Activated naive CD8-positive, alpha-beta T cell treated with anti-CD3 and anti-CD28 coated beads for 36 hours (primary cell): ENCODE measurements at places on chromosomes 6 and 20. TPM values are rescaled to one million over a fixed set of nuclear protein-coding genes. Genes with fewer than 3 reads are reported as not detected.
A peak's percentile ranks its signal among the peaks of the same experiment; 100 is the strongest.

The PAK5 gene
- total RNA-seq, result not detected

The SEMG1 gene
- total RNA-seq, result not detected

DNA sequence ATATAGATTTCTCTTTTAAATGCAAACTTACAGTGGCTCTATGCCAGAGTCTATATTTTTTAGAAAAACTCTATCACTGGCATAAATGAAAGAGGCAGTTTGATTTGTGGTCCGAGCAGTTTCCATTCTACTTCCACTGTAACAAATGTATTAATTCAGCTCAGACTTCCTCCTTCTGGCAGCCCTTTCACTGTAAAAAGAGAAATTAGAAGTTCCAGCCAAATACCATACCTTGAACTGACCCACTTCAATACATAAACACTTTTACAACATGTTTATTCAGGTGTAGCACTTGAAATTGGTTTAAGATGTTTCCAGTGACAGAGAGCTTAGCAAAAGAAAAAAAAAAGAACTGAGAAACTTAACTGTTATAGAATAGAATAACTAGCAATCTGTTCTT lies 99.3 kb downstream of the BMP5 start:
- DNase-seq, result no peak

The SPATA25 gene
- total RNA-seq, result 0.90 TPM

The KCNQ5 gene
- total RNA-seq, result 15.8 TPM

DNA sequence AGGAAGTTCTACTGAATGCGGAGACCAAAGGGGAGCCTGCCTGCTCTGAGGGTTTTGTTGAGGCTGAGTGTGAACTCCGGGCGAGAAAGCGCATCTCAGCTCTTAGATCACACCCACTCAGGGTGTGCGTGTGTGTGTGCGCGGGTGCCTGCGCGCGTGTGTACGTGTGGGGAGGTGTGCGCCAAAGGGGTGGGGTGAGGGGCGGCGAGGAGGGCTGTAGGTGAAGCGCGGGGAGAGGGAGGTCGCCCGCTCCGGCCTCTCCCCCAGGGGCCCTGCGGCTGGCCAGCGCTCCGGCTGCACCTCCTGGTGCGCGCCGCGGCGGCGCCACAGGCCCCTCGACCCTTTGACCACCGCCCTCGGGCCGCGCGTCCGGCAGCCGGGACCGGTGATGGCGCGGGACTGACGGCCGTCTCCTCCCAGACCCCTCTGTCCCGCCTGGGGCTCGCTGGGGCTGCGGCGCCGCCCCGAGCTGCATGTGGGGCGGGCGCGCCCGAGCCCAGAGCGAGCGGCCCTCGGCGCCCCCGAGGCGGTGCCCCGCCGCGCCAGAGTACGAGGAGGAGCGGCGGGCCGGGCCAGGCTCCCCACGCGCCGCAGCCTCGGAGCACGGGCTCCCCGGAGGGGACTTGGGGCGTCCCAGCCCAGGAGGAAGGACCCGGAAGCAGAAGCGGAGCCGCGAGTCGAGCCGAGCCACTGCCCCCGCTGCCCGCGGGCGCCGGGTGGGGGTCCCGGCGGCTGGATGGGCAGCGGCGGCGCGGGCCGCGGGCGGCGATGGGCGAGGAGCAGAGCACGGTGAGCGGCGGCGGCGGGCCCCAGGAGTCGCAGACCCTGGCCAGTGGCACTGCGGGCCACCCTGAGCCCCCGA lies at the start of gene RNF217:
Gene RNF217, plus strand, starts transcription at position 661 of the 862 bp plus-strand sequence. Its CDS starts 108 bp downstream, at position 769.
- DNase-seq, result peak; percentile 15

- DNase-seq, result no peak
Measured at GRCh38 chr6:43895656-43896328, 125.8 kb downstream of the VEGFA start.

The FGD2 gene
- total RNA-seq, result 1.7 TPM

GRCh38 chr6:167579806-167580618 lies 246.7 kb upstream of the AFDN start:
- DNase-seq, result no peak

- DNase-seq, result peak; percentile 93
Measured at GRCh38 chr20:33993576-33994221, at the start of gene RALY. Gene RALY (plus strand): TSS chr20:33993911. CDS start chr20:34072075, 78,164 bp downstream.

DNA sequence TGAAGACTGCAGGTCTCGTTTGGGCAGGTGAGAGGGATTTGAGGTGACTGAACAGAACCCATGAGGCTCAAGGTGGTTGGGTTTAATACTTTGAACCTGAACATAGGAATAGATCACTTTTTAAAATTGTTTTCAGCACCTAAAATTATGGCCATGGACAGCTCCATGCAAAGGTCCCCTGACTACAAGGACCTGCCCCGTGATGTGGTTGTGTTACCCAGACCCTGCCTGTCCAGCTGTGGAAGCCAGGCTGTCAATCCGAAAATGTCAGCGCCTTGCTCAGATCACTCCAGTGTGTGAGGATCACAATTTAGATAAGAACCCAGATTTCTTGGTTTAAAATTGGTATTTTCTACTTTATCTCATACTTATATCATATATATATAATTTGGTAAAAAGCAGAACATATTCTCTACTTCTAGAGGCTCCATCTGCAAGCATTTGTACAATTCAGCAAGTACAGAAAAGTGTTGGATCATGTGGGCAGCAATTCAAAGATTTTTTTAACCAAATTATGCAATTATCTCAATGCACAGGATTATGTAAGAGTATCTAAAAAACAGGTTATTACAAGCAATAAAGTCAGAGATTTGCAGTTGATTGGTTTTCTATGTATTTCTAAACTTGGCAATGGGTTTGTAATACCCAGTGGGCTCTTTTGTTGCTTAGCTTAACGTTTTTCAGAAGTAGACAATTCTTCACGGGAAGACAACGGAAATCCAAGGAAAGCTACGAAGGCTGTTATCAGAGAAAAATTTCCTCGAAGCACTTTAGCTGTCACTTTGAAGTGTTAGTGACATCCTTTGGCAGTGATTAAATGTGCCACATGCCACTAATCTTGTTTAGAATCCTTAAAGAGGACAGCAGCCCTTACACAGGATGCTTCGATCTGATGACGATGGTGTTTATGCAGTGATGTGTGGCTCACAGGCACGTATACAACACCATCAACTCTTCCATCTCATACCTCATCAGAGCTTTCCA lies 24.1 kb upstream of the RPS6KA2 start:
- DNase-seq, result no peak

The FERMT1 gene
- 0.32 TPM for total RNA-seq

The PNLDC1 gene
- not detected for total RNA-seq

- DNase-seq, result no peak
Measured at GRCh38 chr6:144234399-144234798, 50.7 kb upstream of the UTRN start.

- no peak for DNase-seq
Measured at GRCh38 chr6:53707108-53707897, 41.7 kb upstream of the KLHL31 start.

GRCh38 chr6:10205120-10205519 lies 209.8 kb downstream of the TFAP2A start:
- no peak for DNase-seq

GRCh38 chr20:24547967-24548366 lies 78.5 kb downstream of the SYNDIG1 start:
- no peak for DNase-seq

- peak; percentile 18 for DNase-seq
Measured at GRCh38 chr6:90127595-90127994, 169.0 kb downstream of the BACH2 start.

DNA sequence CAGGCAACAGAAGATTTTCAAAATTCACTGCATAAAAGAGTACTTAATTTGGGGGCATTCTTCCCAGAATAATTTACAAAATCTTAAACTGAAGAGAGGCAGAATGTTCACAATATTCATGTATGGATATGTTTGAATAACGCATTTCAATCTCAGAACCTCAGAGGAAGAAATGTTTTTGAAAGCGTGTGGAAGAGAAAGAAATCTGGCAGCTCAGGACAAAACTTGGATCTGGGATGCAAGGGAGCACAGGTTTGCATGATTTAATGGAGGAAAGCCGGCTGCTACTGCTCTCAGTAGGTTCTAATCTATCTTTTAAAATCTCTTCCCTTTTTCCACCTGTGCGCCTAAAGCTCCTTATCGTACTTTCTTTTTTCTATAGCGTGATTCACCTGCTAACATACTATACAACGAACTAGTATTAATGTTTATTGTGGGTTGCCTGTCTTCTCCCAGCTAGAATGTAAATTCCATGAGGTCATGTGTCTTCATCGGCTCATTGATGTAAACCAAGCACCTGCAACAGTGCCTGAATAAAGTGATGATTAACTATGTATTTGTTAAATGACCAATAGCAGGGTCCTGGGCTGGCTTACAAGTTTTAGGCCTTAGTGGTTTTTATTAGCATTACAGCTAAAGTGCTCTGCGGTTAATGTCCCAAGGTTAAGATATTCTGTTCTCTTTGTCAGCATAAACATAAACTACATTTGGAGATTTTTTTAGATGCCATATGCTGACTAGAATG lies 15.3 kb downstream of the PRL start:
- no peak for DNase-seq

GRCh38 chr6:32047855-32048766 lies 9.9 kb downstream of the CYP21A2 start:
- DNase-seq, result peak; percentile 56

- DNase-seq, result no peak
Measured at GRCh38 chr20:36367907-36368799, 62.0 kb downstream of the DLGAP4 start.

GRCh38 chr6:31908791-31909190 lies 6.9 kb upstream of the ZBTB12 start:
- DNase-seq, result no peak

DNA sequence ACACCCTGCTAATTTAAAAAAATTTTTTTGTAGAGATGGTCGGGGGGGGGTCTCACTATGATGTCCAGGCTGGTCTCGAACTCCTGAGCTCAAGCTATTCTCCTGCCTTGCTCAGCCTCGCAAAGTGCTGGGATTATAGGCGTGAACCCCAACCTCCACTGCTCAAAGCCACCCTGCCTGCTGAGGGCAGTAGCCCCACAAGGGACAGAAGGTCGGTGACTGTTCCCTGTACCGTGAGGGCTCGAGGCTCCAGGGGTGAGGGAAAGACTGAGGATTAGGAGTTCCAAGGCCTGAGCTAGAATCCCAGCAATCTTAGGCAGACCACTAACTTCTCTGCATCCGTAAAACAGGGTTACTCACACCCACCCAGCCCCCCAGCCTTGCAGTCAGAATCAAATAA lies 51.1 kb downstream of the CPNE5 start:
- no peak for DNase-seq

The ZSCAN23 gene
- 1.6 TPM for total RNA-seq

DNA sequence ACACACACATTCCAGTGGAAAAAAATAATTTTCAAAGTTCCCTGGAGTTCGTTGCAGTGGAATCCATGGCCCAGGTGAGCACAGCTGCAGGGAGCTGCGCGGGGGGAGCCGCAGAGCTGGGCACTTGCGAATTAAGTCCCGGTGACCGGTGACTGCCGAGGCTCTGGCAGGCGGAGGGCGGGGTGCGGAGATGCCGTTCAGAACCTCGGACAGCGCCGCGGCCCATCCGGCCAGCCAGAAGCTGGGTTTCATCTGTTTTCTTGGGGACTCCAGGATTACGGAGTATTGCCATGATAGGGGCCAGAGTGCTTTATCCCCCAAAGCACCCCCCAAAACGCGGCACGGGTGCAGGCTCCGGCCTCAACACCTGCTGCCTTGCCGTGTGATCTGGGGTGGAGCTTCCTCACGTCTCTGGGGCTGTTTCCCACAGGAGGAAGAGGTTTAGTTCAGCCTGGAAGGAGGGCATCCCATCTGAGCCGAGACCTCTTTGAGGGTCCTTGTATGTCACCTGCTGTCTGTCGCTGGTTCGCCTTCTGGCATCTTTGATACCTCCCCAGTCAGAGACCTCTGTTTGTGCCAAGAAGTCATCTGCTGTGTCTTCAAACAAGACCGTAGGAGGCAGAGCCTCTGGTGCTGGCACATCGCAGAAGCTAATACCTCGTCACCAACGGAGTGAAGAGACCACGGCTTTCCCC lies 99.4 kb downstream of the YTHDF1 start:
- no peak for DNase-seq

- DNase-seq, result no peak
Measured at GRCh38 chr20:20303320-20303719, 64.6 kb upstream of the INSM1 start.

DNA sequence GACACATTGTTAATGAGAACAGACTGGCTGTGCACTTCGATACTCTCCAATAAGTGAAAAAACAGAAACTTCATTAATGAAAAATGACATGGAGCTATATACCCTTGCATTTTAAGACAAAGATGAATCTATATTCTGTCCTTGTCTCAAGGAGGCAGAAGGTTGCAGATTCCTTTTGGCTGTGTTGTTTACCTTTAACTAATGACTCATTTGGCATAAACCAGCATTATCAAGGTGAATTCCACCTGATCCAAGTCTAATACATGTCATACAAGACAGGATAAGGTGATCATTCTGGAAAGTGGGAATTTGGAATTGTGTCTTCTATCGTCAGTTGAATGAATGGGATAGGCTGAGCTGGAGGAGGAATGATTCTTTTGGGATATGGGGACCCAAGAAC lies 192.9 kb downstream of the PLCB4 start:
- no peak for DNase-seq

GRCh38 chr6:113772961-113773360 lies 84.2 kb upstream of the MARCKS start:
- DNase-seq, result no peak

The DUSP15 gene
- not detected for total RNA-seq

- no peak for DNase-seq
Measured at GRCh38 chr6:17519120-17519519, 81.0 kb upstream of the FAM8A1 start.

The IRAK1BP1 gene
- 3.6 TPM for total RNA-seq

DNA sequence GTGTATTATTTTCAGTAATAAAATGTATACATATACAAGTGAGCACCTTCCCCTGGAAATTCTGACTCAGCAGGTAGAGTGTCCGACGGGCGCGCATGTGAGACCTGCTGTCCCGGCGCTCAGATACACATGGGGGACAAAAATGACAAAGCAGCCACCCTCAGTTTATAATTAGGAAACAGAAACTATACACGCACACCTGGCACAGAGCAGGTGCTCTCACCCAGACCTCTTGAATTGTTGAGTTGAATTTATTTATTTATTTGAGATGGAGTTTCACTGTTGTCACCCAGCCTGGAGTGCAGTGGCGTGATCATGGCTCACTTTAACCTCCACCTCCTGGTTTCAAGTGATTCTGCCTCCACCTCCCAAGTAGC lies 180.4 kb downstream of the ZDHHC14 start:
- no peak for DNase-seq

The PRKN gene
- total RNA-seq, result 0.26 TPM

The CST5 gene
- total RNA-seq, result not detected

The TOX2 gene
- 0.52 TPM for total RNA-seq

DNA sequence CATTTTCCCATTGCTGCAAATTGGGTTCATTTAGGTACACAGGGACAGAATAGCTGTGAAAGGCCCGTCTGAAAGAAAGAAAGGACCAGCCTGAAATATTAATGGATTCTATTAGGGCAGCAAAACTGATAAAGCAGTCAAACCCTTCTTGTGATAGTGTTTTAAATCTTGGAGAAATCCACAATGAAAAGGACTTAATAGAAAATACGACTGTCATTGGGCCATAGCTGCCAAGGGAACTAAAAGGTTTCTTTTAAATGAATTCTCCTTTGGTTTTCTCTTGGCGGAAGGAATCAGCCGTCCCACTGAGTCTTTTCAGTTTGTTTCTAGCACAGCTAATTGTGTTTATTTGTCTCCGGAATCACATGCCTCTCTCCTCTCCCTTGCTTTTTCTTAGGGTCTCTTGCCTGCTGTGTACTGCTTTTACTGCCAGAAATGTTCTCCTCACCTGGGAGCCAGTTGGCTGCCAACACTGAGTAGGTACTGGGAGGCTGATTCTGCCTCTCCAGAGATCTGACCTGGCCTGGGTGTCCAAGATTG lies 11.3 kb downstream of the PAQR8 start:
- no peak for DNase-seq

The GPX6 gene
- total RNA-seq, result not detected

GRCh38 chr6:35294308-35294945 lies 3.2 kb upstream of the DEF6 start:
- DNase-seq, result peak; percentile 48

The CUTA gene
- total RNA-seq, result 126 TPM

- no peak for DNase-seq
Measured at GRCh38 chr6:90241229-90241880, 55.3 kb downstream of the BACH2 start.
